ENCODE measurements at places on chromosomes 1 and 21.
A peak's percentile ranks its signal among the peaks of the same experiment; 100 is the strongest.

- DNase-seq, result no peak
Measured at GRCh38 chr21:41250519-41250918, 66.1 kb upstream of the FAM3B start.

DNA sequence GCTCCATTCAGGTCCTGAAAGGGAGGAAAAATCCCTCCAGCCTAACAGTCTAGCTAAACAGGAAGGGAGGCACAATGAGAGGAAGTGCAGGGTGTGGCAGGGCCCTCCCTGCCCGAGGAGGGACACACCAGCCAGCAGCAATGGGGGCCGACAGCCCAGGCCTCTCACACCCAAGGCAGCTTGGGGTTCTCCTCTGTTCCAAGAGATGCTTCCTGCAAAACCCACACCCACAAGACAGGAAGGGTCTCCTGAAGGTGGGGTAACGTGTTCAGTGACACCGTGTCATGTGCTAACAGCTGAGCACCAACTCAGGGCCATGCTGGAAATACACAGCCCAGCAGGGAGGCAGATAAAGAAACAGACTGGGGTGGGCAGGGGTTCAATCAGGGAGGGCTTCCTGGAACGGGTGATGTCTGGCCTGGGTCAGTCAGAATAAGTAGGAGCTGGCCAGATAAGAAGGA lies 10.2 kb downstream of the ECE1 start:
- DNase-seq, result no peak

- DNase-seq, result no peak
Measured at GRCh38 chr1:37477946-37478345, 3.6 kb downstream of the ZC3H12A start.

- no peak for DNase-seq
Measured at GRCh38 chr1:225849925-225850324, 32.3 kb downstream of the TMEM63A start.

DNA sequence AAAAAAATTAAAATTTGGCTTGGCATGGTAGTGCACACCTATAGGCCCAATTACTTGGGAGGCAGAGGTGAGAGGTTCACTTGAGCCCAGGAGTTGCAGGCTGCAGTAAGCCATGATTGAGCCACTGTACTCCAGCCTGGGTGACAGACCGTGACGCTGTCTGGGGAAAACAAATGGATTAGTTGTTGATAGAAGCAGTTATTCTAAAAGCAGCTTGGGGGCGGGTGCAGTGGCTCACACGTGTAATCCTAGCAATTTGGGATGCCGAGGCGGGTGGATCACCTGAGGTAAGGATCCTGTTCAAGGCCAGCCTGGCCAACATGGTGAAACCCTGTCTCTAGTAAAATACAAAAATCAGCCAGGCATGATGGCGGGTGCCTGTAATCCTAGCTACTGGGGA lies 40.3 kb downstream of the KIF1B start:
- no peak for DNase-seq

GRCh38 chr21:38766987-38767722 lies 38.6 kb upstream of the ETS2 start:
- DNase-seq, result peak; percentile 20

- no peak for DNase-seq
Measured at GRCh38 chr1:203100516-203100869, 14.7 kb upstream of the MYOG start.

DNA sequence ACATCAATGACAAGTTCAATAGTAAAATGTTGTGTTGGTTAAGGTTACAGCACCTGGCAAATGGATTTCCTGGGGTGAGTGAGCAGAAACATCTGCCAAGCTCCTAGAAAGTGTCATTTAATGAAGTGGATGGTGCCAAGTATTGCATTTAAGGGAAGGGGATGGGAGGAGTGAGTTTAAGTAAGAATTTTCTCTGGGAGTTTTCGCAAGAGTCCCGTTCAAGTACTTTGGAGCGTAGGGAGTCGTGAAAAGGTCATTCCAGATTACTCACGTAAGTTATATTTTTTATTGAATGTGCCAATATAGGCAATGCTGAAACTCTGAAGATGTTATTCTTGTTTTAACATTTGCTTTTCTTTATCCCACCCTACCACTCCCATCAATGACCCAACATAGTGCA lies 117.4 kb upstream of the RAB3GAP2 start:
- no peak for DNase-seq

- no peak for DNase-seq
Measured at GRCh38 chr1:165854101-165854845, 26.9 kb downstream of the UCK2 start.

GRCh38 chr1:100704473-100704872 lies 15.1 kb upstream of the VCAM1 start:
- DNase-seq, result no peak

DNA sequence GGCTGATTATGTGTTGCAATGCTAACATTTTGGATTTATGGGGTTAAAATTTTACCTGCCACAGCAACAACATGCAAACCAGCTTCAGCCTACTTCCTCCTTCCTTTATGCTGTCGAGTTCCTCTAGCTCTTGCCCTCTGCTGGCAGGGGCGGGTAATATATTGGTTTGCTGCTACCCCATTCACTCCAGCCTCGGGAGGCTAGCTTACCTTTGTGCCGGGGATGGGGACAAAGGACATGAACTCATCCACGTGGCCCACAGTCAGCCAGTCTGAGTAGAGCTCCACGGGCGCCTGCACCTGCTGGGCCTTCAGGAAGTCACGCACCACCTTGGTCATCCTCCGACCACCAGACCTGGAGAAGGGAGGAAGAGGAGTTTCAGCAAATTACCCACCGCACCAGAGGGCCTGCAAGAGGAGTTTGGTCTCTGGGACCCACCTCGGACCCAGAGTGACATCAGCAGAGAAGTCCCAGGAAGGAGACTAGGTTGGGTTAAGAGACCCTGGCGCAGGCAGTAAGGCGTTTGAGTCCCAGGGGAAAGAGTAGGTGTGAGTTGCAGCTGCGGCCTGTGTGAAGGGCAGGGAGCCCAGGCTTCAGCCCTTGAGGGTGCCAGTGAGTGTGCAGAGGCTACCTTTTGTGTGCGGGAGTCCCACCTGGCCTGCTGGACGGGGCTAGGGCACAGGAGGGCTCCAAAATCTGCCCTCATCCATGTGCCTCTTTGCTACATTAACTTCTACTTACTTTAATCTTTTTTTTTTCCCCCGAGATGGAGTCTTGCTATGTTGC lies 21.8 kb upstream of the SDHB start:
- no peak for DNase-seq

DNA sequence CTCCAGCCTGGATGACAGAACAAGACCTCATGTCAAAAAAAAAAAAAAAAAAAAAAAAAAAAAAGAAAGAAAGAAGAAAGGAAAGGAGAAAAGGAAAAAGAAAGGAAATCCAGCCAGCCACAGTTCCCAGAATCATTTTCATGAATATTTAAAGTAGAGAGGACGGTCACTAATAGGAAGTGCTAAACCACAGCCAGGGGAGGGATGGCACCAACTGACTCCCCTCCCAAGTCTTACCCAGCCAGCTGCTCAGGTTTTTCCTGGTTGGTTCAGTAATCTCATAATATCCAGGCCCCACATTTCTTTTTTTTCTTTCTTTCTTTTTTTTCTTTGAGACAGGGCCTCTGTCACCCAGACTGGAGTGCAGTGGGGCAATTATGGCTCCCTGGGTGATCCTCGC lies 63.9 kb upstream of the AK4 start:
- no peak for DNase-seq

GRCh38 chr1:200041337-200042118 lies 14.0 kb downstream of the NR5A2 start:
- DNase-seq, result no peak

- DNase-seq, result no peak
Measured at GRCh38 chr1:175015243-175015642, 8.0 kb downstream of the MRPS14 start.

DNA sequence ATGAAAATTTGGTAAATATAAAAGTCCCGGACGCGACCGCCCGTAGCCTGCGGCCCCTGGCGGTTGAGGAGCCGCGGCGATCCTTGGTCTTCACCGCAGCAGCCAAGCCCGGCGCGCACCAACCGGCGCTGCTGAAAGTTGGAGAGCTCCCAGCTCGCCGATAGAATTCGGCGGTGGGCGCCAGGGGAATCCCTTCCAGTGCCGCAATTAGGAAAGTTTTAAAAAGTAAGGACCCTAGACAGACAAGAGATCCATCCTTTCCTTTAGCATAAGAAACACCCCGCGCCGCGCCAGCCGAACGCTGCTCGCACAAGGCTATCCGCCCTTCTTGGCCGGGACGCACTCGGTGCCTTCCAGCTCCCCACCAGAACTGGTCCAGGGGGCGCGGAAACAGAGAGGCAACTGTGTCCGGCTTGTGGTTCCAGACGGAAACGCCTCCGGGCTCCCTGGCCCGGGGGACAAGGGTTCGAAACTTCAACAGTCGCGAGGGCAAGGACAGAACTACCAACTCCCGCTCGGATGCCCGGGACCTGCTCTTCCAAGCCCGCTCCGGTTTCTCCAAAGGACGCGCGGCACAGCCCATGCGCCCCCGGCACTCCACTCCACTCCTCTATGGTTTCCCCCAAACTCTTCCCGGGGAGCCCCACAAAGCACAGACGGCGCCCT lies 1.7 kb downstream of the FAM78B start:
- no peak for DNase-seq

GRCh38 chr1:55067022-55067778 lies 27.9 kb downstream of the PCSK9 start:
- no peak for DNase-seq

- no peak for DNase-seq
Measured at GRCh38 chr1:115907092-115907491, 66.2 kb upstream of the NHLH2 start.

GRCh38 chr21:33402001-33402979 lies 923 bp upstream of the IFNGR2 start:
- DNase-seq, result no peak

DNA sequence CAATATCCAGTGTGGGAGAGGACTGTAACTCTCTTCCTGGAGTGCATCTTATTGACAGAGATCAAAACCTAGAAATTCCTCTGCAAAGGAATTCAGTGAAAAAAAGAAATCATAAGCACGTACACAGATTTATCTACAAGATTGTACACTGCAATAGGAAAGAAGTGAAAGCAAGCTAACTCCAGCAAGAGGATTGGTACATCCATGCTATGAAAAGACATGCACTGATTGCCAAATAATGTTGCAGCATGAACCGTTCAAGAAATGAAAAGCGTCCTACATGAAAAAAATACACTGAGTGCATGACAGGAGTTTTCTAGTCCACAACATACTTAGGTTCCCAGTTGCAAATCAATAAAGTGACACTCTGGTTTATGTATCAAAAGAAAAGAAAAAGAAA lies 1.9 kb upstream of the MGST3 start:
- no peak for DNase-seq

DNA sequence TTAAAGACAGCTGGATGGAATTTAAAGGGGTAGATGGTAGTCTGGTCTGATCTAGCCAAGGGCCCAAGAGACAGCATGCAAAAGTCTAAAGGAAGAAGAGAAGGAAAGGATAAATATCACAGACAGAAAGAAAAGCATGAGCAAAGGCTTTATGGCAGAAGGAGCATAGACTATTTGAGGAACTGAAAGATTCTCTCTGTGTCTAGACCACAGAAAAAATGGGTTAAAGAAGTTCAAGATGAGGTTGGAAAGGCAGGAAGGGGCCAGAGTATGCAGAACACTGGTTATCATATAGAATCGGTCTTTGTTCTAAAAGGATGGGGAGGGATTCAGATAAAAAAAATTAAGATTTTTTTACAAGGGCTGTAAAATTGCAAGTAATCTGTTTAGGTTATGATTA lies 136.8 kb upstream of the SGIP1 start:
- DNase-seq, result no peak

DNA sequence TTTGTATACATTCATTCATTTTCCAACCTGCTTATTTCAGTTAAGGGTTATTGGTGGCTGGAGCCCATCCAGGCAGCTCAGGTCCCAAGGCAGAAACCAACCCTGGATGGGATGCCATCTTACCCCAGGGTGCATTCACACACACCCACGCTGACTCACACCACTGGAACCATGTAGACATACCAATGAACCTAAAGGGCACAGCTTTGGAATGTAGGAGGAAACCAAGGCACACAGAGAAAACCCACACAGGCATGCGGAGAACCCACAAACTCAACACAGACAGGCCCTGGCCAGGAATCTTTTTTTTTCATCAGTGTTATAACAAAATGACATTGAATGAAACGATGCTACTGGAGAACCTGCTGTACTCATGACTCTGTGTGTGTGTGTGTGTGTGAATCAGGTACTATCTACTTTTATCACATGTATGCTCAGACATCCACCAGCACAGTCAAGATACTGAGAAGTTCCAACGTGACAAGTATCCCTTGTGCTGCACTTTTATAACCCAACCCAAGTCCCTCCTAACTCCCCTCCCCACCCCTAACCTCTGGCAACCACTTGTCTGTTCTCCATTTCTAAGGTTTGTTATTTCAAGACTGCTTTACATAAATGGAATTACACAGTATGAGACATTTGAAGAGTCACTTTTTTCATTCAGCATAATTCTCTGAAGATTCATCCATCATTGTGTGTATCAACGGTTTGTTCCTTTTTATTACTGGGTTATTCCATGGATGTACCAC lies 286.8 kb upstream of the PLD5 start:
- DNase-seq, result no peak

- no peak for DNase-seq
Measured at GRCh38 chr21:43879348-43880110, 14.5 kb downstream of the AGPAT3 start.
